Spinal cord (tissue), 10 donors: ENCODE measurements at places on chromosomes 3 and 15.

GRCh38 chr3:110126065-110126464, 788.7 kb upstream of the DPPA4 start:
- no peak for DNase-seq

DNA sequence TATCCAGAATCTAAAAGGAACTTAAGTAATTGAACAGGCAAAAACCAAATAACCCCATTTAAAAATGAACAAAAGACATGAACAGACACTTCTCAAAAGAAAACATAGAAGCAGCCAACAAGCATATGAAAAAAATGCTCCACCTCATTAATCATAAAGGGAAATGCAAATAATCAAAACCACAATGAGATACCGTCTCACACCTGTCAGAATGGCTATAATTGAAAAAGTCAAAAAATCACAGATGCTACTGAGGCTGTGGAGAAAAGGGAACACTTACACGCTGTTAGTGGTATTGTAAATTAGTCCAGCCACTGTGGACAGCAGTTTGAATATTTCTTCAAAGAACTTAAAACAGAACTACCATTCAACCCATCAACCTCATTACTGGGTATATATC, 220.7 kb downstream of the MEX3B start:
- DNase-seq, result no peak

GRCh38 chr3:22361521-22361920, 610.5 kb upstream of the ZNF385D start:
- DNase-seq, result no peak

GRCh38 chr3:5201536-5201935, 14.0 kb downstream of the EDEM1 start:
- DNase-seq, result no peak

GRCh38 chr3:123813876-123814275, 70.3 kb downstream of the MYLK start:
- DNase-seq, result no peak

- peak; percentile 89 for DNase-seq
These were observed 564.0 kb upstream of the TGFBR2 start for GRCh38 chr3:30042274-30042859.

DNA sequence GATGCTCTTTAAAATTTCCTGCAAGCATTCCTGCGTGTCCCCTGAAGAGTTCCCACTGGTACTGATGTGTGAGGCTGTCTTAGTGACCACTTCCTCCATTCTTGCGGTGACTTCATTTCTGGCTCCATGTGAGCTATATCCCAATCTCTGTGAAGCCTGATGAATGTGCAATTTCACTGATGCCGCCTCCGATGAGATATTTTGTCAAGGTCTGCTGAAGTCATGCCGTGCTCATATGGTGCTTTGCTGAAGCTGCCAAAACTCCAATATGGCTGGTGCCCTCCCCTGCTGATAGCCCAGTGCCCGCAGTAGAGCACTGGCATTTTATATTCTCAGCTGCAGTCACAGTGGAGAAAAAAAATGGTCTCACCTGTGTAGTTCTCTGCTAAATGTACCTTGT, 271.5 kb downstream of the EFHB start:
- DNase-seq, result no peak

DNA sequence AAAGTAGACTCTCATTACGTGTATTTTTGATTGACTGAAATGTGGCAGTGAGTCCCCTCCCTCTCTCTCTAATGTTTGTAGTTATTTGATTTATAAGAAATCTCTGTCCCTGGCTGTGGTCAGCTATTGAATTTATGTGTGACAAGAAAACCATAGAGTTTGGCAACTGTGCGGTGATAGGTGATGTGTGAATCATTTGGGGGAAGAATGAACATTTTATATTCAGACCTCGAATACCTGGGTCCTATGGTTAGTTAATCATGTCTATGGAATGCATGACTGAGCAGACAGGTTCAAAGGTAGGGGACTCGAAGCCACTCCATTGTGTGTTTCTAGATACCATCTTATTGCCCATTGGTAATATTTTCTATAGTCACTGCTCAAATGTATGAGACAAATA, 712.1 kb downstream of the MECOM start:
- DNase-seq, result no peak

DNA sequence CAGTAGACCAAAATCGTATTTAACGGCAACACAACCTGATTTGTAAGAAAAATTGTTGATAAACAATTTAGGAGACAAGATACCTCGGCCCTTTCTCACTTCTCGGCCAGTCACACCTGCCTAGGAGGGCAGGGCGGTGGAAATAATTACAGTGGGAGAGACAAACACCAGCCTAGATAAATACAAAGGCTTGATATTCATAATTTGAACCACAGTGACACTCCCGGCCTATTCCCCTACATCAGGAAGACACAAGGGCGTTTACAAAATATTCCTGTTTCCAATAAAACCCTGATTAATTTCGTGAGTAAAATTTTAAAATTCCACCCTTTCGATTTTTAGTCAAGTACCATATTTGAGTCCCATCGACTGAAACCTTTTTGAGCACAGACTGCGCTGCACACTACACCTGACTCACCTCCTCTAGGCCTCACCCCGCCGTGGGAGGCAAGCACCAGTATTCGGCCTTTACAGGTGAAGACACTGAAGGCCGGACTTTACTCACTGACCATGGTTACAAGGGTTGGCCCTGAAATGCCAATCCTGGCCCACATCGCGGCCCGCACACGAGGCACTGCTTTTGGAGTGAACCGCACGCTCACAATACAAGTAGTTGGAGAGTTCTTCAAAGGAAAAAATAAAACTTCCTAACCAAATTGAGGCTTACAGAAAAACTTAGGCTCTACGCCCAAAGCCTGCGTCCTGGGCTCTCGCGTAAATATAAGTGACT, 794 bp downstream of the ARPP19 start:
- DNase-seq, result no peak

DNA sequence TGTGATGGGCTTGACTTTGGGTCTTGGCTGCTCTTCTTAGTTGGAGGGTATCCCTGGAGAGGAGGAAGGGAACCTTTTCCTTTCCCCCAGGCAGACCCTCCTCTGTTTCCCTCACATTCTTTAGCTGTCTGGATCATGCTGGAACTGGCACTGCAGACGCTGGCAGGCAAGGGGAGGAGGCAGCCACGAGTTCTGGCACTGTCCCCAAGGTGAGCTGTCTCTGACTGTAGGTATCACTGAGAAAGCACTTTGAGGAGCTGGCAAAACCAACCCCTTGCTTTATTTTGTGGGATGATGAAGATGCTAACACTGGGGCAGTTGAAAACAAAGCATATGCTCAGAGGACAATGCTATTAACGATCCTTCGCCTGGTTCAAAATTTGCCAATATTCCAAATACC, 175.0 kb downstream of the SOX2 start:
- DNase-seq, result no peak

DNA sequence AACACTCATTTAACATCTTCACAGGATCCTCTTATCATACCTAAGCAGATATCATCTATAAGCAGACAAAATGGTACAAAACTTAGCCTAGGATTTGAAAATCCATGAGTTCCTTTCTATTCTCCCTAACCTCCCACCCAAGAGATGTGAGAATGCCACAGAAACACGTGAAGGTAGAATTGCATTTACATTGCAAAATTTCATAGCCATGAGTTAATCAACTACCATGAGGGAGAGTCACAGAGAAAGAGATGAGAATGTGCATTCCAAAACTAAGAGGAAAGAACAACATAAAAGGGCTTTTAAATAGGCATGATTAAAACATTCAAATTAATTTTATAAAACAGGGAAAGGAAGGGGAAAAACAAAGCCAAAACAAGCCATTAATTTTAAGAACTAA, 806.2 kb downstream of the NTRK3 start:
- DNase-seq, result no peak

DNA sequence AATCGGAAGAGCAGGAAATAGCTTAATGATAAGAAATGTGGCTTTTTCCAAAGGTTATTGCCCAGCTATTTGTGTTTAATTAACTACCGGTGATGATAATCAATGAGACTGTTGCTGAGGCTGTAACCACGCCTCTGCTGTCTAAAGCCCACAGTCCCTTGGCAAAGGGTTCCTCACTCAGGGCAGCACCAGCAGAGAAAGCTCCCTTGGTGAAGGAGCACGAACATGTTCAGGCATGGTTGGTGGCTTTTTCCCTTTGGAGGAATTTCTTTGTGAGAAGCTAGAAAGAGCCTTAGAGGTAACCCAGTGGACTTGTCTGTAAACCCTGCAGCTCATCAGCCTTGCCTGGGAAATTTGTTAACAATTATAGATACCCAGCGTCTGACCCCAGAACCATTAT, 7.5 kb upstream of the ST6GAL1 start:
- no peak for DNase-seq

DNA sequence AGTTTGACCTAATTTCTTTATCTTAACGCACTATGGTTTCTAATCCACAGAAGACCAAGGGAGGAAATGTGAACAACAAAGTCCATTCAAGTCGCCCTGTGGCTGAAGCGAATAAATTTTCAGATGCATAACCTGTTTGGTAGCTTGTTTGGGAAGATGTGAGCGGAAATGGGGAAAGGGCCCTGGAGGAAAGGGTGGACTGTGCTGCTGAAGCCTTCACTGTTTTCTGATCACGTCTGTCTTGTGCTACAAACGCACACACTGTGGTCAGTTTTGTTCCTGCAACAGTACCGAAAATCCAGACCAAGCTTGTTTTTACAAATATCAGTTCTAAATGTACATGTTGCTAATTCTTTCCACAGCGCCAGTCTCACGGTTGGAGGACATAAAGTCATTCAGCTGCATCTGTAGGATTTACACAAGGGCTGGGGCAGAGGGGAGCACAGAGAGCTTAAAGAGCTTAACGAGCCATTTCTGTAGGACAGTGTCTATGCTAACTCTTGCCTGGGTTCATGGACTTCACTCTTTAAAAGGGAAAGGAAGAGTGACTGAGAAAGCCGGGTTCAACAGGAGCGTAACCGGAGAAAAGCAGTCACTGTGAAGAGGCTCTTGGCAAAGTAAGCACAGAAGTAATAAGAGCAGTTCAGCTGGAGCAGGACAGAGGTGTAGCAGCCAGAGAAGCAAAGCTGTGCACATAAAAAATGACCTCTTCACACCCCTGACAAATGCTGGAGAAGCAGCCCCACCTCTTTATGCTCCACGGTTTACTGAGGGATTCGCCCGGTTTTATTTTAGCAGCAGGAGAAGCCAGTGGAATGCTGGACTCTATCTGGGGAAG, 66.6 kb downstream of the USF3 start:
- no peak for DNase-seq

- DNase-seq, result no peak
These were observed 35.6 kb upstream of the NDUFB4 start for GRCh38 chr3:120560304-120561250.

DNA sequence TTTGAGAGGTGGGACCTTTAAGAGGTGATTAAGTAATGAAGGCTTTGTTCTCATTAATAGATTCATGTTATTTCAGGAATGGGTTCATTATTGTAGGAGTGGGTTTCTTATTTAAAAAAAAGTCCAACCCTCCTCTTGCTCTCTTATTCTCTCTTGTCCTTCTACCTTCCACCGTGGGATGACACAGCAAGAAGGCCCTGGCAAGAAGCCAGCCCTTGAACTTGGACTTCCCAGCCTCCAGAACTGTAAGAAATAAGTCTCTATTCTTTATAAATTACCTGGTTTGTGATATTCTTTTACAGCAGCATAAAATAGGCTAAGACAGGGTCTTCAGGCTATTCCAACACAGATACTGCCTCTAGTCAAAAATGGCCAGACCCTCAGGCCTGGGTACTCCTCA, 62.2 kb downstream of the MYLK start:
- no peak for DNase-seq

DNA sequence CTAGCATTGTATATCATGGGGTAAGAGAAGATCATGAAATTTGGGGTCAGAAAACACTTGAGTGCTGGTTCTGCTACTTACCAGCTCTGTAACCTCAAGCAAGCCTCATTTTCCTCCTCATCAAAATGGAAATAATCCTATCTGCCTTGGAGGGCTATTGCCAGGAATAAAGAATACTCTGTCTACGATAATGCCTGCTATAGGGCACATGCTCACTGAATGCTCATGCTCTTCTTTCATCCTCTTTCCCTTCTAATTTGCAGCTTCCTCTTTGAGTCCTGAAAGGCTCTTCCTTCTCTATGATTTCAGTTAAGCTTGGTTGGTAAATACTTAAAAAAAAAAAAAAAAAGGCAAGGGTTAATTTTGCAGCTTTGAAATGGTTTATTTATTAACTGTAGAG, 12.8 kb downstream of the RTP1 start:
- no peak for DNase-seq

GRCh38 chr3:129051871-129052340, 8.7 kb upstream of the GP9 start:
- DNase-seq, result no peak
